ENCODE measurements at places on chromosomes 11 and 22.

DNA sequence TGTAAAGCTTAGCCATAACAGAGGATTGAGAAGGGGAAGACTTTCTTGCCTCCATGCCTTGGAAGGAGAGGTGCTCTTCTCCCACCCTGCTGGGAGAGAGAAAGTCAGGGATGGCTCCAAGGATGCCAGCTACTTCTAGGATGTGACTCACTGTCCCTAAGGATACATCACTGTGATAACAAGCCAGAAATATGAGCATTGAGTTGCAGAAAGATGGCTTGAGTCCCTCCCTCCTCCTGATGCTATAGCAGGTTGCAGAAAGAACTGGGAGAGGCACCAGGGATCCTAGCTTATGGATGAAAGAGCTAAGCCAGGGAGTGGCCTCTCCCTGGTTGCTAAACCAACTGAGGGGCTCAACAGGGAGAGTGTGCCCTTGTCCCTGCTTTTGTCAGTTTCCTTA, 27.8 kb upstream of the FJX1 start:
- DNase-seq = no peak

- DNase-seq = no peak
Observed at GRCh38 chr11:122076512-122077120, 39.4 kb downstream of the BLID start.

DNA sequence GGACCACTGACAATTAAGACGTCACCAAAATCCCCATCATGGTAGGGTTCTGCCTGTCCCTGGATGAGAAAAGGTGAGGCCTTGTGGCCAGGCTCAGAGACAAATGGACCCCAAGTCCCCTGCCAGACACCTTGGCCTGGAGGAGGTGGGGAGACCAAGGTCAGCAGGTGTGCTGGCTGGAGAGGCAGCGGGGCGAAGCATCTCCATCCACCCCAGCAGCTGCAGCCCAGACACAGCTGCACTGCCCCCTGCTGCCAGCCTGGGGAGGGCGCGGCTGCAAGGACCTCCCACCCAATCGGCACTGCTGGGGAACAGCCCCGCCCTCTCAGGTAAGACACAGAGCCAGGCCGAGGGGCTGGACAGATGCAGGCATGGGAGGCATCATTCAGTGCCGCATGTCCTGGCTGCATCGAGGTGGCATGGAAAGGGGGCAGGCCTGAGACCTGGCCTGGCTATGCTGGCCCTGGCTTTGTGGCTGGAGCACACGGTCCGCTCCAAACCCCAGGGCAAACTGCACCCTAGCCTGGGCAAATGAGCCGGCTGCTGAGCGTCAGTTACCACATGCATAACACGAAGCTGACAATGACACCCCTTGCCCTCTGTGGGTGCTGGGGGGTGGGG, 12.2 kb upstream of the MFNG start:
- DNase-seq = no peak

GRCh38 chr22:36671404-36671803, 32.1 kb downstream of the CACNG2 start:
- DNase-seq = no peak

GRCh38 chr11:126340960-126341606, 14.4 kb upstream of the ST3GAL4 start:
- no peak for DNase-seq

DNA sequence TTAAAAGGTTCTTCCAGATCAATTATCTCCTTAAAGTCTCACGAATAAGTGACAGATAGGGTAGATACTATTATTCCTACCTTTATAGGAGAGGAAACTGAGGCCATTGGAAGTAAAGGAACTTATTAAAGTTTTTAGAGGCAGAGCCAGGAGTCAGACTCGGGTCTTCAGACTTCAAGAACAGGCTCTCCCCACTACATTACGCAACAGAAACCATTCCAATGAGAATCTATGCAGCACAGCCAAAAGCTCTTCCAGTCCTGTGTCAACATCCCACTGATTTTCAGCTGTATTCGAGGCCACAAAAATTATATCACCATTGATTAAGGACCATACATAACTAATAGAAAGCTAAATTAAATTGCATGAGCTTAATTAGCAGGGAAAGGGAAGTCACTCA, 77.4 kb downstream of the RELT start:
- no peak for DNase-seq

DNA sequence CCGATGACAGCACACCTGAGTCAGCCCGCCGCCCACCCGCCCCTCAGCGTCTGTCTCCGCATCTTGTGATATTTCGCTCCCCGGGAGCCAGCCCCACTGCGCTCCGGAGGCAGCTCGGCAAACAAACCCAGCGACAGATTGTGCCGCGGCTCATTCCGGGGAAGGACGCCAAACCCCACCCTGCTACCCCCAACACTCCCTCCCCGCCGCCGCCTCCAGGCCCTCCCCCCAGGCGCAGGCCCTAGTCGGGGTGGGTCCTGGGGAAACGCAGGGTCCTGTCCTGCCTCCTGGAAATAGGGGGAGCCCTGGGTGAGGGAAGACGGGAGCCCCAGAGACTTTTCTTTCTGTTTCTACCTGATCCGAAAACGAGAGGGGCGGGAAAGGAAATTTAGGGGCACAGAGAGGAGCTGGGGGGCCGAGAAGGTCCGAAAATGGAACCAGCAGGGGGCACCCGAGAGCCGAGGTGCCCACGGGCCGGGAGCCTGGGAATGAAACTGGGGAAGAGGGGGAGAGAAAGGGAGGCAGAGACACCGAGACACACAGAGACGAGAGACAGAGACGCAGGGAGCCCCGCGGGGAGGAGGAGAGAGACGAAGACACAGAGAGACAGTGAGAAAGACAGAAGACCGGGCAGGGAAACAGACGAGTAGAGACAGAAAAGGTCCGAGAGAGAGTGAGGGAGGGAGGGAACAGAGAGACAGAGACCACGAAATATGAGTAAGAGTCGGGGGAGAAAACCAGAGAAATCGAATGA, 1.7 kb upstream of the RTN4RL2 start:
- no peak for DNase-seq

DNA sequence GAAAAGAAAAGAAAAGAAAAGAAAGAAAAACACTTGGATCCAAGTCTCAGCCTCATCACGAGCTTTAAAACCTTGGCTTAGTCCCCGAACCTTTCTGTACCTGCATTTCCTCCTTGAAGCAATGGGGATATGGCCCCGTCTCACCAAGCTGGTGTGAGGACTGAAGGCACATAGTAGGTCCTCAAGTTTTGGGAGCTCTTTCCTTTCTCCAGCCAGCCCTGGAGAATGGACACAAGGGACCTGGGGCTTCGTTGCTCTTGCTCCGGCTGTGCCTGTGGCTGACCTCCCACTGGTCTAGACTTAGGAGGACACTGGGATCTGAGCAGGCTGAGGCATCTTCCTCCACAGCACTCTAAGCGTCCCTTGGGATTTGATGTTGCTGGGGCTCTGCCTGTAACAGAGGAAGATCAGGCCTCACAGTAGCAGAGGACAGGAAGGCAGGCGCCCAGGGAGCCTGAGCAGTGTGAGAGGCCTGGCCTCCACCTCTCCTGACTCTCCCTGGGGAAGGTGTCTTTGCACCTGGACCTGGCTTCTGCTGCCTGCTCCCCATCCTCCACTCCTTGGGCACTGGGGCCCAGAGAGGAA, 32.8 kb downstream of the KCNC1 start:
- DNase-seq = no peak

Measured in BJ (cell line).